Anterior cingulate cortex (tissue), 58 donors: ENCODE measurements at places on chromosomes 11 and 22.

- DNase-seq, result no peak
Observed at GRCh38 chr11:76656571-76657081, 13.9 kb downstream of the LRRC32 start.

DNA sequence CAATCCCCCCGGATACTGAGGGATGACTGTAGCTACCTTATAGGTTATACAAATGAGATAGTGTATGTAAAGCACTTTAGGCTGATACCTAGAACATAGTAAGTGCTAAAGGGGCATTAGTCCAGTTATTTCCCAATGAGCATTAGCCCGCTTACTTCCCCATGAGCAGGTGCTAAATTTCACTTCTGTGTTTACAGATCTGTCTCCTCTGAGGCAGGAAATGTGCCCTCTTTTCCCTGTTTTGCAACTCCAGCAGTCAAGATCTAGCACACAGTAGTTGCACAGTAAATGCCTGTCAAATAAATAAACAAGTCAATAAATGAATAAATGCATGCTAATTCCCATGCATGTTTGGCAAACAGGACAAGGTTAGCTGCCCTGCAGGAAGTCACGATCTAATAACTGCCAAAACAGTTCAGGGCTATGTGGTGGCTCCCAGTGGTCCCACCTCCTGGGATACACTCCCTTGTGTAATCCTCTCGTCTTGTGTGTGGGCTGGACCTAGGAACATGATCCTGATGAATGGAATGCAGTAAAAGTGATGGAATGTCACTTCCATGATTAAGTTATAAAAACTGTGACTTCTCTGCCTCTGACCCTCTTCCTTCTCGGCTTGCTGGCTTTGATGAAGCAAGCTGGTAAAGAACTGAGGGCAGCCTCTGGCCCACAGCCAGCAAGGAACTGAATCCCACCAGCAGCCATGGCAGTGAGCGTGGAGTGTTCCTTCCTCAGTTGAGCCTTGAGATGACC is 459.0 kb downstream of the SOX6 start:
- DNase-seq, result no peak

- peak; percentile 62 for DNase-seq
Observed at GRCh38 chr11:12862696-12863469, 146.2 kb upstream of the RASSF10 start.

GRCh38 chr11:126123686-126124085 is 61.0 kb upstream of the CDON start:
- DNase-seq, result no peak

DNA sequence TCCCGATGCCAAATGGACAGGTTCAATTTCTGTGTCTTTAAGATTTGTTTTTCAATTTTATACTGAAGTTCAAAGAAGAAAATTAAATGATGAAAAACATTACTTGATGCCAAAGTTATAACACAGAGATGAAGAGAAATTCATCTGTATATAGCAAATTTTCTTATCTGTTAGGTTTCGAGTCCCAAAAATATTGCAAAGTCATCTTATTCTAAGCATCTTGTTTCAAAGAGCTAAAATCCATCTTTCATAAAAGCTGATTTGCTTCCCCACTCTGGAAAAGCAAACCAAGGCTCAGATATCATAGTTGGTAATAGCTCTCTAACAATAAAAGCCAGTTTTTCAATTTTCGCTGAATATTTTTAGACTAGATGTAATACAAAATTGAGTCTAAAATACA is 19.0 kb upstream of the CCDC89 start:
- DNase-seq, result no peak

DNA sequence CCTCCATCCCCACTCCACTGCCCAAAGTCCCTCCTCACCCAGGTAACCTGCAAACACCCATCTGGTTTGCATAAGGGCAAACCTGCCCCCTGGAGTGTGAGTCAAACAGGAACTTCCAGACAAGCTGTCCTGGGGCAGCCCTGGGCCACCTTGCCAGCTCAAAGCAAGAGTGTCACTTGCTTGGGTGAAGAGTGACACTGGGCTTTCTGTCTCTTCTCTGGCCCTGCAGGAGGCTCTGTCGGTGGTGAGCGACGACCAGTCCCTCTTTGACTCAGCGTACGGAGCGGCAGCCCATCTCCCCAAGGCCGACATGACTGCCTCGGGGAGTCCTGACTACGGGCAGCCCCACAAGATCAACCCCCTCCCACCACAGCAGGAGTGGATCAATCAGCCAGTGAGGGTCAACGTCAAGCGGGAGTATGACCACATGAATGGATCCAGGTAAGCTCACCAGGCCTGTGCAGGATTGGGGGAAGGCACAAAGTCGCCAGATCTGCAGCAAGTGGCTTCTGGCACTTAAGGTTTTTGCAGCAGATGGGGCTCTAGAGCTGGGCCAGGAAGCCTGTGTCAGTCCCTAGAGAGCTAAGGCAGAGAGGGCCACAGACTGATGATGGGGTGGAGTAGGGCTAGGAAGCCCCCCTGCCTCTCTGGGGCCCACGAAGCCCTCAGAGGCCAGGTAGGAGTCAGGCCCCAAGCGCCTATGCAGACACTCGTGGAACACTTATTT is 64.2 kb downstream of the FLI1 start:
- no peak for DNase-seq

GRCh38 chr11:117478126-117478860 is 150.6 kb downstream of the CEP164 start:
- no peak for DNase-seq

- no peak for DNase-seq
Observed at GRCh38 chr11:6599881-6600390, 3.5 kb downstream of the RRP8 start.

DNA sequence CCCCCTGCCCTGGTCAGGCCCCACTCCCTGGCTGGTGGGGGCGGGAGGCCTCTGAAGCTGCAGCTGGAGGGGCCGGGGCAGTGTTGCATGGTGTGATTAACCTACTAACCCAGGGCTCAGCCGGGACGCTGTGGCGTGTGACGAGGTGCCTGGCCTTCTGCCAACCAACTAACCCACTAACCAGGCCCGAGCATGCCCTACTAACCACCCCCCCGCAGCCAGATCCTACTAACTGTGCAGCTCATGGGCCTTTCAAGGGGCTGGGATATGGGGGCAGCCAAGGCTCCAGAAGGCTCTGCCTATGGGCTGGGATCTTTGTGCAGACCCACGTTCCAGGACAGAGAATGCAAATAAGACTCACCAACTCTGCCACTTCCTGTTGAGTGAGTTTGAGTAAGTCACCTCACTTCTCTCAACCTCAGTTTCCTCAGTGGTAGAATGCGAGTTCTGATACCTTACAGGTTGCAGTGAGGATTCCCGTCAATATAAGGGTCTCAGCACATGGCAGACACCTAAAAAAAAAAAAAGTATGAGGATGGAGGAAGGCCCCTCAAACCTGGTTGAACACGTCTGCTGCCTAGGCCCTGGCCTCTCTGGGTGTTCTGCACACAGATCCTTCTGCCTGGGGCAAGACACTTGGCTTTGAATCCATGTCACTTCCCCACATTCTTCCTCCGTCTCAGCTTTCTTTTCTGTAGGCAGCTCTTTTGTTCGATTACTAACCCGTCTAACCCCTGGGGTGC is 14.1 kb downstream of the MIAT start:
- no peak for DNase-seq

GRCh38 chr11:76778874-76779273 is 4.3 kb upstream of the TSKU start:
- peak; percentile 39 for DNase-seq

GRCh38 chr11:45436118-45436517 is 150.0 kb upstream of the SYT13 start:
- no peak for DNase-seq

- DNase-seq, result no peak
Observed at GRCh38 chr11:128216198-128216597, 371.2 kb downstream of the ETS1 start.

GRCh38 chr22:46728470-46728869 is 9.6 kb downstream of the CERK start:
- no peak for DNase-seq
